ENCODE measurements at places on chromosomes 11 and 22.

DNA sequence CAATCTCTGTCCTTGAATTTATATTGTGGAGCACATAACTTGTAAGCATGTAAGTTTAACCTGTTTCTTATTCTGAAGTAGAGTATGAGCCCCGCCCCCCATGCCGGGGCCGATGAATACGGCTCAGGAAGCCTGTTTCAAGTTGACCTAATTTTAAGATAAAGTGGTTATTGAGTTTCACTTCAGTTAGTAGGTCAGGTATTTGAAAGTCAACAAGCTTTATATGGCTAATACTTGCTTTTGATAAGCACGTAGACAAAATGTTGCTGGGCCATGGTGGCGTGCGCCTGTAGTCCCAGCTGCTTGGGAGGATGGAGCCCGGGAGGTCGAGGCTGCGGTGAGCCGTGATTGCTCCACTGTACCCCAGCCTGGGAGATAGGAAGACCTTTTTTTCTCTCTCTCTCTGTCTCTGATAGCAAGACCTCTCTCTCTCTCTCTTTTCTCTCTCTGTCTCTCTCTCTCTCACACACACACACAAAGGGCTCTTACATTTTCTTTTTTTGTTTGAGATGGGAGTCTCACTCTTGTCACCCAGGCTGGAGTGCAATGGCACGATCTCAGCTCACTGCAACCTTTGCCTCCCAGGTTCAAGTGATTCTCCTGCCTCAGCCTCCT, 14.4 kb downstream of the YWHAH start:
- DNase-seq, result no peak

DNA sequence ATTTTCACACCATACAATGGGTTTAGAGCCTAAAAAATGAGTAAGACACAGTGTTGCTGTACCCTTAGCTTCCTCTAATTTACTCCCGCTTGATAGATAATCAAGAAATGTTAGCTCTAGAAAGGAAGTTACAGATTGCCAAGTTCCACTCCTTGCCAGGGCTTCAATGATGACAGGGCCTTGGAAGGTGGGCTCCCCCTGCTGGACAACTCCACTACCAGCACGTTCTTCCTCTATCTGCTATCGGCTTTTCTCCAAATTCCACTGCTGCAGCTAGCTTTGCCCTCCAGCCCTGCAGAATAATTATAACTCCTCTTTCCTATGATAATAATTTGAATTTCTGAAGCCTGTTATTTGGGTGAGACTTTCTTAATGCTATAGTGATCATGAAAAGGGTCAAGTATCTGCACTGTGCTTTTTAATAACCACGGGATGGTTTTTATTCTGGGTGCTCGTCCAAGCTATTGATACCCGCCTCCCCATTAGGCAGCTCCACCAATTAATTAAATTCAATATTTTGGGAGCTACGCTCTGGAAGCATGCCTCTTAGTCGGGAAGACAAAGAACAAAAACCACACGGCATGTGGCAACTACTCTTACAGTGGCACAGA, 9.0 kb downstream of the SYN3 start:
- DNase-seq, result peak; percentile 37

DNA sequence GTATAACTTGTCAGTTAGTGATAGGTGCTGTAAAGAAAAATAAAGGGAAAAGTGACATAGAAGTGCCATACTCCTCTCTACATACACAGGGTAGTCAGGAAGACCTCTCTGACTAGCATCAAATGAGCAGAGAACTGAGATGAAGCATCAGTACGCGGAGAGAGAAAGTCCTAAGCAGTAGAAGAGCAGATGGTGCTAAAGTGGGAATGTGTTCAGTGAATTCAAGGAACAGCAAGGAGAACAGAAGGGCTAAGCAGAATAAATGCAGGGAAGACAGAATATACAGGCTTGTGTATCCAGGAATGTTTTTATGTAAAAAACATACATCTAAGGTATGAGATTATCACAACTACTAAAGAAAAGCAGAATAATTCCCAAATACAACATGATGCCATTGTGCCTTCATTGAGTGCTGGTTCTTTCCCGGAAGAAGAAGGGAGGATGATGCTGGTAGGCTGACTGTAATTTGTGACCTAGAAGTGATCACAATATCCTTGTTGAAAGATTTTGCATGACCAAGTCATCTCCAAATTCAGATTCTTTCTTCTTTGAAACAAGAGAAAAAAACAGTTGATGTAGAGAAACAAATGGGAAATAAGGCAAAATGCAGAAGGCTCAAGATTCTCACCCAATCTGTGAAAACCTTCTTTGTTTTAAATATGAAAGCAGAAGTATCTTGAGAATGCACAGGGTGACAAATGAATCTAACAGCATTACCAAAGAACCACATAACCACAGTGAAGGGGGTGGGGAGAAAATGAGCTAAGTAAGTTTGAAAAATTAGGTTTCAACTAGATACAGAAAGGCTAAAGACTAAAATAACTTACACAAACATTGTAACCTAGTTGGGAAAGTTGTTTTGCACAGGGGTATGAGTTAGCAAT, 20.5 kb downstream of the MRE11 start:
- no peak for DNase-seq

DNA sequence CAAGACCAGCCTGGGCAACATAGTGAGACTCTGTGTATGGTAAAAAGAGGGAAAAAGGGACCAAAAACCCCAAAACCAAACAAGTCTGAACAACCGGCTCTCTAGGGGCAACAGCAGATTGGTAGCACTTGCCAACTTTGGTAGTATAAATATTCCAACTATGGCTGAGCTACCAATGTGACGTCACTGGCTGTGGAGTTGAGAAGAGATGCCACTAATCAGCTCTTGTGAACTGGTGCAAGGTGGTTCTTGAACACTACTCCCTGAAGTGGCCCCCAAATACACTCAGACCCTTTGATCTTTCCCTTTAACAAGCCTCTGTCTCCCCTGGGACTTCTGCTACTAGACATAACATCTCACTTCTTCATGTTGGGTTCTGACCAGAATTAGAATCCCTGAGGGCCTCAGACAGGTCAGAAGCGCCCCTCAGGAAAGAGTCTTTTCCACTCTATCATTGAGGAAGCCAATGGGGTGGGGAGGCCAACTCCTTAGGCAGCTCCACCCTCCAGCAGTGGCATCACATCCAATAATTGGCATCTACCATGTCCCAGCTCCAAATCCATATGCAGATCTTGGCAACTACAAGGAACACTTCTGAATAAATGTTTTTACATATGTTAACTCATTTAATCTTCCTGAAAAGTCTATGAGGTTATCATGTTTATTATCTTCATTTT, 49.2 kb downstream of the RPL27A start:
- no peak for DNase-seq

GRCh38 chr11:112625814-112626213, 335.4 kb upstream of the NCAM1 start:
- DNase-seq, result no peak

DNA sequence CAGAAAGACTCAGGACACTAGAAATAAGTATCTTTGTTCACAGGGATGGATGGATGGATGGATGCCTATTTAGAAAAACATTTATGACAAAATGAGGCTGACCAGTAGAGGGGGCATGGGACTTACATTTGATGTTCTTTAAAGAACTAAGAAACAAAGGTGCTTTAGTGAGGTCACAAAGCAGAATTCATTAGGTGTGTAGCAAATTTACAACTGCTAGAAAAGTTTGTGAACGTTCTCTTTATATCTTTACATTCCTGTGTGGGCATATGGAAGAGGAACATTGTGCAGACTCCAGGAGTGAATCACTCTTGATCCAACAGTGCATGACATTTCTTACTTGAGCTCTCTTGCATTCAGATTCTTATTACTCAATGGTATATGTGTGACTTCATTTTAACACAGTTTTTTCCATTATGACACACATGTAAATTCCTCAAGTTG, 15.8 kb upstream of the SIK2 start:
- no peak for DNase-seq

DNA sequence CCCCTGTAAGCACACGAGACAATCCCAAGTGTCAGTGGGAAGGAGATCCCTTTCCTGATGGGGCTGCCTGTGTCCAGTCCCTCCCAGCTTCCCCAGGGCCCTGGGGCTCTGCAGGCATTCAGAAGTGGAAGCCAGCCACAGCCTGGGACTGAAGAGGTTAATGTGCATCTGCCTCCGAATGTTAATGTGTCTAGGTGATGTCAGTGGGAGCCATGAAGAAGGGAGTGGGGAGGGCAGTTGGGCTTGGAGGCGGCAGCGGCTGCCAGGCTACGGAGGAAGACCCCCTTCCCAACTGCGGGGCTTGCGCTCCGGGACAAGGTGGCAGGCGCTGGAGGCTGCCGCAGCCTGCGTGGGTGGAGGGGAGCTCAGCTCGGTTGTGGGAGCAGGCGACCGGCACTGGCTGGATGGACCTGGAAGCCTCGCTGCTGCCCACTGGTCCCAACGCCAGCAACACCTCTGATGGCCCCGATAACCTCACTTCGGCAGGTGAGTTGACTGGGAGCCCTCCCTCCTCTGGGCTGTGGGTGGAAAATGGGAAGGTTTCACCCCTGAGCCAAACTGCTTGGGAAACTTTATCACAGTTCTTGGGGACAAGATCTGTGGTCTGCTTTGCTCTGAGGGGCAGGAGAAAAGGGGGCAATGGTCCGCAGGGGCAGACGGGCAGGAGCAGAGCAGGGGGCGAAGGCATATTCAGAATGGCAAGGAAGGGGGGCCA, at the start of gene MCHR1:
Gene MCHR1 (plus strand): TSS at position 236 of the 715 bp plus-strand sequence. CDS start 169 bp downstream, at position 405.
- DNase-seq, result no peak

GRCh38 chr11:73463359-73463758, 87.2 kb downstream of the RELT start:
- peak; percentile 4 for DNase-seq

- DNase-seq, result no peak
Measured at GRCh38 chr11:104819107-104819506, 79.2 kb downstream of the CASP12 start.

GRCh38 chr11:45079943-45080719, 66.3 kb upstream of the PRDM11 start:
- no peak for DNase-seq

DNA sequence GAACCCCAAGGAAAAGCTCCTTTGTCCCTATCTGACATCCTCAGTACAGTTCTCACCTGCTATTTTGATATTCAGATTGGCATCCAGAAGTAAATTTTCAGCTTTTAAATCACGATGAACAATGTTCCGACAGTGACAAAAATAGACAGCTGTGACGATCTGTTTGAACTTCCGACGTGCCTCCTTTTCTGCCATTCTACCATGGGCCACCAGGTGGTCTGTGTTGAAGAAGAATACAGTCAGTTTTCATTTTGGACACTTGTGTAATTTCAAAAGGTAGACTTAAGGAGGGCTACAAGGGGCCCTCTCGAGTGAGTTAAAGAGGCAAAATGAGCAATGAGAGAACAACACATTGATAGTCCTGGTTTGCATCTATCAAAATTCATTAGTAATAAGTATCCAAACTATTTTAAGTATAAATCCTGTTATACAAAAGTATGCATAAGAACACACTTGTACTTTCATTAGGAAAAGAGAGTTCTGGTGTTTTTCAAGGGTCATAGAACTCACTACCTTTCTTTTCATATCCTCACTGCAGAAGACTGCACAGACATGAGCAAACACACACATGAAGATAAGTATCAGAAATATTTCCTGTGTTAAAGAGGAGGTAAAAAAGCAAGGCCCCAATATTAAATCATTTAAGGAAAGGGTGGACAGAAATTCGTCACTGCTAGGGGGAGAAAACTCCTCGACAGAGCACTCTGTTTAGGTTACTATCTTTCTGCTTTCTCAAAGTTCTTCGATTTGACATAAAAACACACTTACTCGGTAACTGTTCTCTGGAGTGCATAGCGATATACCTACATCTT, 89.9 kb upstream of the APOA1 start:
- no peak for DNase-seq

GRCh38 chr11:111542606-111543275, 2.2 kb downstream of the LAYN start:
- no peak for DNase-seq

DNA sequence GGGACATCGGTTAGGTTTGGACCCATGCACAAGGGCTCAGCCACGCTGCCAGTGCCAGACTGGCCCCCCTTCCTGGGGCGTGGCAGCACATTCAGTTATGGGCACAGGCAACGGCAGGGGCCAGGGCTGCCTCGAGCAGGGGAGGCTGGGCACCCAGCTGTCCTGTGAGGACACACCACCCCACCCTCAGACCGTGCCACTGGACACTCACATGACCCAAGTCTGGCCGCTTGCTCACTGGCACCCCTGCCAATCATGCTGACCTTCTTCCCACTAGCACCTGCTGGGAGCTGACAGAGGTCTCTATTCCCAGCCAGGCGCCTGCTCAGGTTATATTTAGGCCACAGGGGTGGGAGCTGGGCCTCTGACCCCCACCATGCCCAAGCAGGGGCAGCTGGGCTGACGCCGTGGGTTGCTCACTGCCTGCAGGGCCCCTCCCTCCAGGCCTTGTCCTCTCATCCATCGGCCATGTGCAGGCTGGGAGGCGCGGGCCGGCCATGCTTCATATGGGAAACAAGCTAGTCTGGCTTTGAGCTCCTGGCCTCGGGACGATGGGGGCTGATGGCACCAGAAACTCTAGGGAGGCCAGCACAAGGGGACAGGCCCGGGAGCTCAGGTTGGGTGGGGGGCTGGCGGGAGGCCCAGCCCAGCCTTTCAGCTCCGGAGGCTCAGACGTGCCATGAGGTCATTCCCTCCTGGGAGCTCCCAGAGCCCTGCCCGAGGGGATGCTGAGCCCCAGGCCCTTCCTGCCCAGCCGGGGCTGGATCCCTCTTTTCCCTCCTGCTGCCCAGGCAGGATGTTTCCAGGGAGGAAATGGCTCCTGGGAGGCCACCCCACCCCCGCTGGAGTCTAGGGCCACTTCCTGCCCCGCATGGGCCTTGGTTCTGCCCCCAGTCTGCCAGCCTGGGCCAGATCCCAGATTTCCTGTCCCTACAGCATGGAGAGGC, 15.2 kb upstream of the TBX1 start:
- DNase-seq, result no peak

DNA sequence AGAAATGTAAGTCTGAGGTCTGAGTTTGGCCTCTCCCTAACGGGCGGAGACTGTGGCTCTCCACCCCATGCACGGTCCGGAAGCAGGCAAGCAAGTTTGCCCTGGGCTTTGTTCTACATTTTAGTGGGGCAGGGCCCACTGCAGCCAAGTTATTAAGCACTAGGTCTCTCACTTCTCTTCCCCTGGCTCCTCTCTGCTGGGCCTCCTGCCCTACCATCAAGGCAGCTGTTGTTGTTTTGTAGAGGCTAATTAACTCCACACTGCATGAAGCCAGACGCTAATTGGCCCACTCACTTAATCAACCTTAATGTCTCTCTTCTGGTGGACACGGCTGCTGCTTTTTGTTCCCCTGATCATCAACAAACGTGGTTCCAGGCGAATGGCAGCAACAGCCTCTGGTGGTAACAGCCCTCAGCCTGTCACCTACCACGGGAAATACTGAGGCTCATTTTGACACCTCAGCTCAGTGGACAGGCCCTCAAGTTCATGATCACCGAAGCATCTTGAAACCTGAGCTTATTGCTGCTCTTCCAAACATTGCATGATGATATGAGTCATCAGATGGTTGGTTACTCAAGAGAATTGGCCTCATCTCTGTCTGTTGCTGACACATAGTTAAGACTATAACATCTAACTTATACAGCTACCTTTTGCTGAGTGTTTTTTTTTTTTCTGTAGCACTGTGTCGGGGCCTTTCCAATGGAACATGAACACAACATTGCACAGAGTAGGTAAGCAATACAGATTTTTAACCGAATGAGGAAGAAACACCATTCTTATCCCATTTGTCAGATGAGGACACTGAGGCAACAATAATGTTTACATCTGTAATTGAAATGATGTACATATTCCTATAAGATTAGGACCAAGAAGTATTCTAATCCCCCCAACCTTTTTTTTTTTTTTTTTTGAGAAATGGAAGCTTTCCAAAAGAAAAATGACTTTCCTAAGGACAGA, 20.8 kb upstream of the LMO2 start:
- DNase-seq, result peak; percentile 17

All from amniotic stem cell (primary cell).